Dermis blood vessel endothelial cell (primary cell): ENCODE measurements at places on chromosomes 7 and 10.
A peak's percentile ranks its signal among the peaks of the same experiment; 100 is the strongest.

GRCh38 chr7:48691788-48692187 is 232.6 kb upstream of the CDC14C start:
- no peak for DNase-seq

GRCh38 chr10:103276251-103276895 is 565 bp upstream of the INA start:
- no peak for DNase-seq

DNA sequence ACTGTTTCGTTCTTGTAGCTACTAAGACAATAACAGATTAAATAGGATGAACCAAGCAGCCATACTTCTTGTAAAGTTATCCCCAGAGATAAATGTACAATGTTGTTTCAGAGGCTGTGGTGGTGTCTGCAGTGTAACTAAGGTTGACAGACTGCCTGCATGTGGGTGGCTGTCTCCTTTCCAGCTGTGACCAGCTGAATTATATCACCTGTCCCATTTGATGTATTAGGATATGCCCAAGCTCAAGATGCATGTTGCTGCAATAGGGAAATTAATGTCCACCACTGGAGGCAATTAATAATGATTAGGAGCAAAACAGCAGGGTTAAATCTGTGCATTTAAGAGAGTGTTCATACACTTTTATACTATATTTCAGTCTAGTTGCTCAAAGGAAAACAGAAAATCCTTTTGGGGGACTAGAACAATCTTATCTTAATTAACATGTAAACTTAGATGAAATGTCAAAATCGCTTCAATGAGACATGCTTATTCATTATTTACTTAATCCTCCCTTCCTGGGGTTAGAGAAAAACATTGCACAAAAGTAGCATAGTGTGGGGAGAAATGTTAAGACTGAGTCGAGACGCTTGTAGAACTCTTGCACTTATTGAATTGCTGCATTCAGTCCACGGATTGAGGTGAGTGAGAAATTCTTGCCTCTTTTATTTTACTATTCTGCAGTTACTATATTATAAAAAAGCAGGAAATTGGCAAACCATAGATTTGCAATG is 269.0 kb downstream of the SNX10 start:
- DNase-seq, result no peak

DNA sequence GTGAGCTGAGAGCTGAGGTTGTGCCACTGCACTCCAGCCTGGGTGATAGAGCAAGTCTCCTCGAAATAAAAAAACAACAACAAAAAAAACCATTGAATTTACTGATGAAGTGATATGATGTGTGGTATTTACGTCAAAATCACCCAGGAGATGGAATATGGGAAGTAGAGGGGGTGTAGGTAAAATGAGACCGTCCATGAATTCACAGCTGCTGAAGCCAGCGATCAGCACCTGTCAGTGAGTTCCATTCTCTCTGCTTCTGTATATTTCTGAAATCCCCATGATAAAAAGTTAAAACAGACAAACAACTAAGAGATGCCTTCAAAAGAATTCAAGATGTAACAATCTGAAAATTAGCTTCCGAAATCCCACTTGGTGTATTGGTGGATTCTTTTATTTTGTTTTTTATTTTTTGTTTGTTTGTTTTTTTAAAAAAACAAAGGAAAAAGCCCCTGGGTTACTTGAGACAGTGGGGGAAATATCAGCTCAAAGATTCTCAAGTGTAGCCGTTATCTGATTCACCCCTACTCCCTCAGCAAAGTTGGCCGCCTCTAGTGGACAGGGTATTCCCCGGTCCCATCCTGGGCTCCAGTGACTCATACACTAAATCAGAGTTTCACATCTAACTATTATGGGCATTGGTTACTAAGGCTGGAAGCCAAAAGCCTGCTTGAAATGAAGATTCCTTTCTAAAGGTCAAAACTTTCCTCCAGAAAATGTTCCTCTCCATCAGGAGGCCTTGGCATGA is 76.4 kb downstream of the MAP3K8 start:
- DNase-seq, result peak; percentile 26

DNA sequence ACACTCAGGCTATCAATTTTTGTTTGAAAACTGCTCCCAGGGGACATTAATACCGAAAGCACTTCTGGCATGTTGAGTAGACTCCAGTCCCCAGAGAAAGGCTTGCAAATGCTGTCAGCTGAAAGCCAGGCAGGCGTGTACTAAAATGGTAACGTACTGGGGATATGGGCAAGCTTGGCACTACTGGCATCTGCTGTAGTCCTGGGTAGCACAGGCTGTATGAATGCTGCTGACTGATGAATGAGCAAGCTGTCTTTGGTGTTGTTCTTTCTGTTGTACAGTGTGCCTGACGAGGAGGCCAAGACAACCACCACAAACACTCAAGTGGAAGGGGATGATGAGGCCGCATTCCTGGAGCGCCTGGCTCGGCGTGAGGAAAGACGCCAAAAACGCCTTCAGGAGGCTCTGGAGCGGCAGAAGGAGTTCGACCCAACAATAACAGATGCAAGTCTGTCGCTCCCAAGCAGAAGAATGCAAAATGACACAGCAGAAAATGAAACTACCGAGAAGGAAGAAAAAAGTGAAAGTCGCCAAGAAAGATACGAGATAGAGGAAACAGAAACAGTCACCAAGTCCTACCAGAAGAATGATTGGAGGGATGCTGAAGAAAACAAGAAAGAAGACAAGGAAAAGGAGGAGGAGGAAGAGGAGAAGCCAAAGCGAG is 53.5 kb upstream of the AGBL3 start:
- no peak for DNase-seq

GRCh38 chr10:73043319-73043718 is 53.3 kb downstream of the P4HA1 start:
- DNase-seq, result no peak

GRCh38 chr10:86041116-86041515 is 325.5 kb downstream of the GRID1 start:
- no peak for DNase-seq

DNA sequence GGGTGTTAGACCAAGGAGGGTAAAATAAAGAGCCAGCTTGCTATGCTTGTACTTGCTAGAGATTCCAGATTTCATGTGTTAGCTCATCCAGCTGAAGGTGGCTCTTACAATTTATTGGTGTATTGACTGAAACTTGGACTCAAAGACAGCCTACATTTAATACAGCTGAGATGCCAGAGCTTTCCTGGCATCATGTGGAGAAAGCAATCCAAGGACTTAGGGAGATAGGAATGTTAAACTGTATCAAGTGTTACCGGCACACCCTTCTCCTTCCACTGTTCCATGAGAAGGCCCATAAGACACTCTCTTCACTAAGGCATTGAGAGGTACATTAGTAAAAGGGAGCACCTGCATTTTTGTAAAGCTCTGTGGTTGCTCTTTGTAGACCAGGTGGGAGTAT is 9.3 kb upstream of the HERPUD2 start:
- no peak for DNase-seq

GRCh38 chr10:70162151-70162891 is 8.0 kb downstream of the SAR1A start:
- DNase-seq, result no peak

DNA sequence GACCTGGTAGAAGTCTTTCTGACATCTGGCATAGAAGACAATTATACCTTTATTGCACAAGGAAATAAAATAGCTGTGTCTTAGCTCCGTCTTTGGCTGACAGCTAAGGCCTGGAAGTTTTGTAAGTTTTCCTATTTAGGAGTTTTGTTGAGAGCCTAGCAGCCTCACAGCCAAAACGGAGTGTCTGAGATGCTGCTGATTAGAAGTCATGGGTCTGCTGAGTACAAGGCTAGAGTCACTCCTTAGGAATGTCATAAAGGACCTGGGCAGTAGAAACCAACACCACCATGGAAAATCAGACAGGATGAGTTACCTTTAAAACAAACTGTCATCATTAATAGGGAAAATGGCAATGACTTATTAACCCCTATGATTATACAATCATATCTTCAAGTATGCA is 442.5 kb downstream of the KCNMA1 start:
- peak; percentile 6 for DNase-seq

GRCh38 chr7:135519233-135519688 is 9.4 kb upstream of the CNOT4 start:
- DNase-seq, result peak; percentile 82
